T-cell (primary cell): ENCODE measurements at places on chromosomes 1 and 21. TPM values are rescaled to one million over a fixed set of nuclear protein-coding genes. Genes with fewer than 3 reads are reported as not detected.

DNA sequence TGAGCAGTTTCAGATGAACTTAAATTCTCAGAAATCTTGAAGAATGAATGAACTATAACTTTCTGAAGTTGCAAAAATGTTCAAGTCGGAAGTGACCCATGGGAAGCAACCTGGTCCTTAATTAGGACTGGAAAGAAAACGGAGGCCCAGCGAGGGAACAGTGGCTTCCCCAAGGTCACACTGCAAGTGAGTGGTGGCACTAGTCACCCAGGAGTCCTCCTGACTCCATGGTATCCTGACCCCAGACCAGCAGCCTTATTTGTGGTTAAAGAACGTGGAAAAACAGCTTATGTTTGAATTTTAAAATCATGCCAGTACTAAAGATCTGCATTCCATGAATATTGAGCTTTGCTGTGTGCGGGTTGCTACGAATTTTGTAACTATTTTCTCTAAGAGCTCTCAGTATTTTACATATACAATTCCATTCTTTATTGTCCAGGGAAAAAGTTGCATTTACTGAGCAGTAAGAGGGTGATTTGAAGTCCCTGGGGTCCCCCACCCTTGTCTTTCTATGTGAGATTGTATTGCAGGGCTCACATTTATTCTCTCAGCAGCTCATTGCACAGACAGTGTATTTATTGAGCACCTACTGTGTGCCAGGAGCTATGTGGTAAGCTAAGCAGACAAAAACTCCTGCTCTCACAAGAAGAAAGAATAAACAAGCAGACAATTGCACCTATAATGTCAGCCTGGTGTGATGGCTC, 61.6 kb upstream of the ATP5PO start:
- DNase-seq: no peak

GRCh38 chr1:19313636-19313959, 1.5 kb downstream of the SLC66A1 start:
- DNase-seq: no peak

DNA sequence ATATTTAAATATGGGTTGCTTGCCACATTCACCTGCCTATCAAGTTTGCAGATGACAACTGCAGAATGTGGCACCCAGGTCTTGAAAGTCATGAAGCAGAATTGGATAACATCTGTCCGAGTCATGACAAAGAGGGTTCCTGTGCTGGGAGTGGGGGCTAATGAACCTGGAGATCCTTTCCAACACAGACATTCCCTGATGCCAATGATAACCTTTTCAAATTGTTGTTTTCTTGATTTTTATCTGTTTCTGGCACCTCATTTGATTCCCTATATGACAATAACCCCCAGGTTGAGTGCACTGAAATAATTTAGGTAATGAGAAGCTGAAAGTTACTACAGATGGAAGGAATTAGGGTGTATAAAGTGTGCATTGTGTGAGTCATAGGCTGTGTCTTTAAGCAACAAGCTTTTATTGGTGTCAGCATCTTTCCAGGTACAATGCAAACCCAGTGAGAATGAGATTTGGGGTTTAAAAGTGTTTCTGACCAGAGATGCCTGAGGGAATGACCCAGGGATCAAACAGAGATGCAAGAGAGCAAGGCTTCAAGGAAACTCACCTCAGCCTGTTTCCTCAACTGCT, 32.0 kb upstream of the IL10 start:
- DNase-seq: no peak

DNA sequence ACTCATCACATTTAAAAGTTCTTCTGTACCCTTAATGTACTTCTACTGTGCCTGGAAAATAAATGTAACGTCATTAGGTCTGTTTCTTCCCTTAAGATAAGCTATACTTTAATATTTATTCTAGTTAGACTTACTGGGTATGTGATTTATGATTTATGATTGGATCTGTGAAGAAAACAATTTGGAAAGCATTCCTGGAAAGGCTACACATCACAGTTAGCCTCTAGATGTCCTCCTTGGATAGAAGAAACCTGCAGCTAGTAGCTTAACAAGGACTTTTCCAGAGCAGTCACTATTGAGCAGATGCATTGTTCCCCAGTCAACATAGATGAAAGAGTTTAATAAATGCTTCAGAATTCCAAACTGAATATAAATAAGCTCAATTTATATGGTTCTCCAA, 22.2 kb upstream of the ABL2 start:
- DNase-seq: no peak

DNA sequence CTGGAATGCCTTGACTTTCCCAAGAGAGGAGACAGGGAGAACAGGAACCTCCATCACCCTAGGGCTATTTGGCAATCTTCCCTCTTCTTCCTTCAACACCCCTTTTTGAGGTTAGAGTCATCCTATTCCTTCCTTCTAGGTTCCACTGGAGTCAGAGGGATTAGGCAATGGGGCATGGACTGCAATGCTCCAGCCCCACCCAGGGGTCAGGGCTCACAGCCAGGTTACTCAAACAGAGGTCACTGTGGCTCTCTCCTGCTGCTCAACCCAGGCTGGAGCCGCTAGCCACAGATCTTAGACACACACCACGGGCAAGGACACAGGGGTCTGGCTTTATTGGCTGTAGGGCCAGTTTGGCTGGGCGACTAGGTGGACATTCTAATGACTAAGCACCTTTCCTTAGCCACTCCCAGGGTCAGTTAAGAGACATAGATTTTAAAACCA, 145.5 kb upstream of the NRIP1 start:
- no peak for DNase-seq

DNA sequence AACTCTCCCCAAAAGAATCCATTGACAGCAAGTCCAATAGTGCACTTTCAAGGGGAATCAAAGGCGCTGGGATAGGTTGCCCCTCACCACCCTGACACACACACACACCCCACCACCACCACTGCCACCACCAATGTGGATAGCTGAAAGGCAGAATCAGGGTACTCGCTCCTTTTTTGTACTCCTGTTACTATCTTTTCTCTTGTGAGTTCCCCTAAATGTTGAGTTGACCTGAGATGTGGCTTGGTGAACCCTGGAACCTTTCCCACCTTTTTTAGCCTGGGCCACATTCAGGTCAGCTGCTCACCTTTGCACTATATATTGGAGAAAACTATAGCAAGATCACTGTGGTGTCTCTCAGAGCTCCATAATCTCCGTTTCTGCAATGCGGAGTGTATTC, 3.9 kb downstream of the S100A8 start:
- no peak for DNase-seq

DNA sequence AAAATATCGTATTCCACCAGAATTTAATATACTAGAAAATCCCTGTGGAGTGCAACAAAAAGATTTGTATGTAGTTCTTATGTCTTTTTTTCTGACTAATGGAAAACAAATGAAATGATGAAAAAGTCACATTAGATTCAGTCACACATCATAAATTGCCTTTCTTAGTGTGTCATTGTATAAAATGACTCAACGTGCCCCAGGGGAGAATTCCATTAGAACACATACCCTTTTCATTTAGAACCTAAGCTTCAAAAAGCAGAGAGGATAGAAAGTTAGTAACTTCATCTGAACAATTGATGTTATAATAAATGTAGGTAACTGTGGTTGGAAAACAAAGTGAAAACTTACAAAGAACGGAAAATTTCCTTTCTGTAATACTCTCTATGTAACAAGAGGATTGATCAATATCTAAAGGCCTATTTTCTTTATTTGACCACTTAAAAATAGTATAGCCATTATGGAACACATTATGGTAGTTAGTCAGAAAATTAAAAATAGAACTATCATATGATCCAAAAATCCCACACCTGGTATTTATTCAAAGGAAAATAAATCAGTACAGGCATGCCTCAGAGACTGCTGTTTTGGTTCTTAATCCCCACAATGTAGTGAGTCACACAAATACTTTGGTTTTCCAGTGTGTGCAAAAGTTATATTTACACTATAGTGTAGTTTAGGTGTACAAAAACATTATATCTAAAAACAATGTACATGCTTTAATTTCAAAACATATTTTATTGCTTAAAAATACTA, 1016.1 kb downstream of the KCNT2 start:
- no peak for DNase-seq

Gene COL16A1
- 0.59 TPM for total RNA-seq

DNA sequence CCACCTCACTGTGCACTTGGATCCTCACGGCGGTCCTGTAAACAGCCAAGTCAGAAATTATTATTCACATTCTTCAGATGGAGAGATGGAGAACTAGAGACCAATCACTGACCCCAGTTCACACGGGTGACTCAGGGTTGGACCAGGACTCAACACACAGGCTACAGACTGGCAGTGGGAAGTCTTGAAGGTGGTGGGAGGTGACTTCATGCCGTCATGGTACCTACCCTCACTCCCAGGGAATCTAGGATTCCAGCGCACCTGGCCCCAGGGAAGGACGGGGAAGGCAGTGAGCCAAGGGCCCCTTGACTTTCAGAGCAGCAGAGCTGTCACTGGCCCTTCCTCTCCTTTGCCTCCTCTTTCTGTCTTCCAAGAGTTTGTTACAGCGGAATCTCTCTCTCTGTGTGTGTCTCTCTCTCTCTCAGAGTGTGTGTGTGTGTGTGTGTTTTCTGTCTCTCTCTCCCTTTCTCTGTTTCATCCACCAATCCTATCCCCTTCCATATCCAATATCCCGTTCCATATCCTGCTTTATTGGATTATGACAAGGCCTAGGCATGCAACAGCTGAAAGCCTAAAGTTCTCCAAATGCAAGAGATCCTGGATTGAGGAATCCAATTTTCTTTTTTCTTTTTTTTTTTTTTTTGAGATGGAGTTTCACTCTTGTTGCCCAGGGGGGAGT, 11.7 kb downstream of the OPTC start:
- DNase-seq: no peak

- DNase-seq: no peak
Observed at GRCh38 chr1:231694465-231695077, 68.0 kb downstream of the DISC1 start.

Gene FCGR2B
- 1.7 TPM for total RNA-seq

- DNase-seq: no peak
Observed at GRCh38 chr1:48916130-48917069, 139.7 kb upstream of the BEND5 start.

GRCh38 chr1:13628711-13629110, 45.1 kb downstream of the PDPN start:
- DNase-seq: no peak

Gene MAN1C1
- 66.9 TPM for total RNA-seq

Gene OR6N1
- not detected for total RNA-seq

- DNase-seq: no peak
Observed at GRCh38 chr21:41897700-41898099, 18.6 kb upstream of the PRDM15 start.

- DNase-seq: peak; percentile 42
Observed at GRCh38 chr1:101284021-101284420, 47.2 kb downstream of the S1PR1 start.

Gene LPAR3
- 0.76 TPM for total RNA-seq

DNA sequence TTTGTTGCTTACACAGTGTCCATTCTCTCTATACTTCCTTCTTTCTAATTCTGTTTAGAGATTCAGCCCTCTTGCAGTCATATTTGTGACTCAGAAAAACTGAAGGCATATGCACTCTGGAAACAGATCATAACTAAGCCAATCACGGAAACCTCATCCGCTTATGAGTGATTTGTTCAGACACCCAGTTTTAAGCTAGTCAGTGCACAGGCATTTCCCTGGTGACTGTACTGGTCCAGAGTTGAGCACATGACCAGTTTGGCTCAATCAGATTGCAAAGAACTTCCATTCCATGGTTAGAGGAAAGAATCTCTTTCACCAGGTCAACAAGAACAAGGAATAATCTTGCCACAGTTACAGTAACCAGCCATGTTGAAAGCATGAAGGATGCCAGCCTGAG, 69.2 kb upstream of the SGIP1 start:
- DNase-seq: no peak
